Midbrain (tissue), 1 donor: ENCODE measurements at places on chromosomes 1 and 21.

DNA sequence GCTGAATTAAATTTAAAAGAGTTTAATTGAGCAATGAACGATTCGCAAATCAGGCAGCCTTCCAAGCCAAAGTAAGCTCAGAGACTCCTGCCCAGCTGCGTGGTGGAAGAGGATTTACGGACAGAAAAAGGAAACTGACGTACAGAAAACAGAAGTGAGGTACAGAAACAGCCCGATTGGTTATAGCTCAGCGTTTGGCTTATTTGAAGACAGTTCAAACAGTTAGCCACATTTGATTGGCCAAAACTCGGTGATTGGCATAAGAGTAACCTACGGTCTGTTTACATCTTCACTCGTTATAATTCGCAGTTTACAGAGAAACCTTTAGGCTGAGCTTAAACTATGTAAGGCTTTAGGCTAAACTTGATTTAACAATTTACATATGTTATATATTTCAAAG, 46.9 kb downstream of the CR1L start:
- DNase-seq = no peak

GRCh38 chr1:91427741-91428140, 23.1 kb upstream of the HFM1 start:
- DNase-seq = no peak

GRCh38 chr1:20571427-20571826, 17.5 kb upstream of the CDA start:
- DNase-seq = no peak

- DNase-seq = no peak
Measured at GRCh38 chr1:160925652-160926244, 28.9 kb downstream of the ITLN2 start.

- DNase-seq = no peak
Measured at GRCh38 chr1:243244432-243244841, 10.6 kb downstream of the CEP170 start.

DNA sequence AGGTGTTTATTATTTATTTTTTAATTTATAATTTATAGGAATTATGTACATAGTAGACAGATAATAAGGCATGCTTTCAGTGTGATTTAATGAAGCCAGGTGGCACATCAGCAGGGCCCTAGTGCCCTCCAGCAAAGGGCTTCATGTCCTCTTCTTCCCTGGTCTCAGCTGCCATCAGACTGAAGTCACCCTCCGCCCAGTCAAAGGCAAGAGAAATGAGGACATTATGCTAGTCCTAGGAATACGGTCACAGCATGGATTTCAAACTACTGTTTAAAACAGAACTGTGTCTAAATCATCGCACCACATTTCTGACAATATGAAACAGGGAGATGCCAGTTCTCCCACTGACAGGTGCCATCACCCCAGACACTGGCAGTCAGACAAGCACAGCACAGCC, 168.1 kb downstream of the SEC16B start:
- DNase-seq = no peak

DNA sequence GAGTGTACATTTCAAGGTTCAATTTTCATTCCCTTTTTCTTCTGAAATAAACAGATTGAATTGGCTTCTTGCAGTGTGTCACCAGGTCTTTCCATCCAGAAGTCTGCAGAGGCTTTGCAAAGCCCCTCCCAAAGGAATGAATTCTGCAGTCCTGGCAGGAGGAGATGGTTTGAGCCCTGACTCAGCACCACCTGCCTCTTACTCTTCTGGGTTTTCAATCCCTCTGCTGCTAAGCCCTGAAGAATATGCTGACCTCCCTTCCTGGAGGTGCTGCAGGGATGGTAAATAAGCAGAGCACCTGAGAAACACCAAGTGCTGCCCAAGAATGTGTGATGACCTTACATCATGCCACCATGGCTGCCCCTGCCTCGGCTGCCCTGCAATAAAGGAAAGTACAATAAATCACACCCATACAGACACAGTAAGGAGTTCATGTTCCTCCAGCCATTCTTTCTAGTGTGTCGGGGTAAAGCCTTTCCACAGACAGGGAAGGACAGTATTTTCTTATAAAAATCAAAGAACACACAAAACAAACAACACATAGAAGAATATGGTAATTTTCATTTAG, 209.2 kb downstream of the ZNF326 start:
- no peak for DNase-seq

DNA sequence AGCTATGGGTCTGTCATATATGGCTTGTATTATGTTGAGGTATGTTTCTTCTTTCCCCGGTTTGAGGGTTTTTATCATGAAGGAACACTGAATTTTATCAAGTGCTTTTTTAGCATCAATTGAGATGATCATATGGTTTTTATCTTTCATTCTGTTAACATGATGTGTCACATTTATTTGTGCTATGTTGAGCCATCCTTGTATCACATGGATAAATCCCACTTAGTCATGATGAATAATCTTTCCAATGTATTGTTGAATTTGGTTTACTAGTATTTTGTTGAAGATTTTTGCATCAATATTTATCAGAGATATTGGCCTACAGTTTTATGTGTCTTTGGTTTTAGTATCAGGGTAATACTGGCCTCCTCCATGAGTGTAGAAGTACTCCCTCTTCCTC, 61.7 kb downstream of the GPR137B start:
- DNase-seq = no peak

GRCh38 chr1:14970115-14970798, 183.3 kb upstream of the TMEM51 start:
- peak; percentile 37 for DNase-seq

DNA sequence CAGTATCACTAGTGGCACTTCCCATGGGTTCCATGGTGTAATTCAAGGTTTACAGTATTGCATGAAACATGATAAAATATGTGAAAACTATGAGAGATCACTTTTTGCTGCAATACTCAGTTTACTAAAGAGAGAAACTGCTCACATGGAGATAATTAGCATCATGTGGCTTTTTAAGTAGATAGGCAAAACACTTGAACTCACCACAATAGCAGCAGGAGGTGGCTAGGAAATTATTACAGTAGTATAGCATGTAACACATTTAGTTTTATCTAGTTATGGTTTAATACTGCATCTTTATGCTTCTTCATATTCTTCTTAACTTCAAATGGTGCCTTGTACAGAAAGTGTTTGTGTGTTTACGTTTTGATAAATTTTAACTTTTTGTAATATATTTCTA, 698.5 kb upstream of the BRINP3 start:
- DNase-seq = no peak

DNA sequence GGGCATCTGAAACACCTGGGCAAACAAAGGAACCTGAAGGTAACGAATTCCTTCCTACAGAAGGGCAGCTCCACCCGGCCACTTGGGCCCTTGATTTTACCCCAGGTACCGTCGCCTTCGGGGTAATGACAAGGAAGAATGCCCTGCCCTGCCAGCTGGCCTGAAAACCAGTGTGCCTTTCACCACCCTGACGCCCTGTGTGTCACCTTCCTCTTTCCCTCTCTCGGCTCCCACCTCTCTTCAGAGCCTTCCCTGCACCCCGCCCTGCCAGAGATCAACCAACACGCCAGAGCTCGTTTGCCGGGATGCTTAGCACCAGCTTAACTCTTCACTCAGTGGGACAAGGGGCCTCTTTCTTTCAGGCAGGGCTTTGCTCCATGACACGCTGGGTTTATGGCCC, 86.0 kb downstream of the SIM2 start:
- no peak for DNase-seq

DNA sequence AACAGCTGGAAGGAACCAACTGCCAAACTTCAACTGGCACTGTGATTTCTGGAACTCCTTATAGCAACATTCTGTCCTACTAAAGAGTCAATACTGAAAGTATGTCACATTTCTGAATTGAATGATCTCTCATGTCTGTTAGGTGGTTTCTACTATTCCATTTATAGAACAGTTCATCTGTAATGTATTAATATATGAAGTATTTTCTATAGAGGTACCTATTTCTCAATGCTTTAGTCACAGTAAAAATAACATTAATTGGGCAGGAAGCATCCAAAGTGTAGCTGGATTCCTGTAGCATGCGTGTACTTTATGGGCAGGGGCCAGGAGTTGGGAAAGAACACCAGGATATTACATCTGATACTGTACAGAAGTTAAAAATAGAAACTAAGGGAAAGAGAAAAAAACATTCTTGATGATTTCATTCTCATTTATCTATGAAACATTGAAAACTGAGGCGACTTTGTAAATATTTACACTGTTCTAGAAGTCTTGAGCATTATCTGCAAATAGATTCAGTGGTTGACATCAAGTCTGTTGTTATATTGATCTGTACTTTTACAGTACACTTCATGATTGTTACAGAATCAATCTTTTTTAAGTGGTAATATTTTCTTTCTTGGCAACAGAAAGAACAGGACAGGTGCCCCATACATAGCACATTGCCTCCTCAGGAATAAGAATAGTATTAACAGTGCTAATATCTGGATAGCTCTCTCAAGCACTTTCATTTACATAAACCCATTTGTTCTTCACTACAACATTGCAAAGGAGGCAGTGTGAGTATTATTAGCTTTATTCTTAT, 6.2 kb upstream of the ZNF281 start:
- DNase-seq = no peak

DNA sequence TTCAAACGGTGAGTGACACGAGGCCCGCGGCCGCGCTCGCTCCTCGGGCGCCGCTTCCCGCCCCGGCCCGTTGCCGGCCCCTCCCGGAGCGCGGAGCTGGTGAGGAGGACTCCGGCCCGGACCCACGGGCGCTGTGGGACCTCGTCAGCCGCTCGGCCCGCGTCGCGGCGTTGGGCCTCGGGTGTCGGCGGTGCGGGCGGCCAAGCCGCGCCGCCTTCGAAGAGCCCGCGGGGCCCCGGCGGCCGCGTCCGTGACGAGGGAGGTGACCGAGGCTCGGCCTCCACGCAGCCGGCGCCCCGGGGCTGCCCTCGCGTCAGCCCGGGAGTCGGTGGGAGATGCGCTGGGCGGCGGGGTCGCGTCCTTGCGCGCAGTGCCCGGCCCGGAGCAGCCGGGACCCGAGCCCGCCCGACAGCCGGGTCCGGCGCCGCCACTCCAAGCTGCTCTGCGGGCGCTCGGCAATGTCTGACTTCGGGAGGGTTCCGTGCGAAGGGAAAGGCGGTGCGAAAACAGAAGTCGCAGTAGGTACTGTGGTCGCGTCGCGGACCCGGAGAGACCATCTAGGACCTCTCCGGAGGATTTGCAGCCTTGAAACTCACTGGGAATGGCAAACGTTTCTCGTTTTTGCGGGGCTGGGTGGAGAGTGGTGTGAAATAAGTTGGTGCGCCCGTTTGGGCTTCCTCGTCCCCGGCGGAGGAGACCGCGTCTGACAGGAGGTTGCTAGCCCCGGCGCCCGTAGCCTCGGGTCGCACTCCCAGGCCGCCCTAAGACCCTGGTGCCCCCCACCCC, 829 bp downstream of the SPEN start:
- peak; percentile 17 for DNase-seq

DNA sequence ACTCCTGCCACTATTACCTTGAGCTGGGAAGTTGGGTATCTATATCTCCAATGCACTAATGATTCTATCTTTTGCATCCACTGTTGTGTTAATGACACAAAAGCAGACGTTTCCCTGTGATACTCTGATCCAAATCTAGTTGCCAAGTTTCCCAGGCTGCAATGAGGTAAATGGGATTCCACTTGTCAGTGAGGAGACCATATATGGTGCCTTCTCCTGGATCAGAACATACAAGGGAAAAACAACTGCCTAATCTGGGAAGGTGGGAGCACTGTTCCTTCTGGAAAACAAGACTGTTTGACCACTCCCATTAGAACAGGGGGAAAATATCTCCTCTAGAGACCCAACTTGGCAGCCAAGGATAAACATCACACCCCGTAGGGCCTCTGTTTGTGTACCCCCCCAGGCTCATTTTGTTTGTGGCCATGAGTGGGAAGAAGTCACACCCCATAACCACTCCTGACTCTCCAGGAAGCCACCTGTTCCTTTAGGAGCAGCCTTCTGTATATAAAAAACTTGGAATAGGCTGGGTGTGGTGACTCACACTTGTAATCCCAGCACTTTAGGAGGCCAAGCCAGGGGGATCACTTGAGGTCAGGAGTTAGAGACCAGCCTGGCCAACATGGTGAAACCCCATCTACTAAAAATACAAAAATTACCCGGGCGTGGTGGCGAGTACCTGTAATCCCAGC, 28.5 kb upstream of the SLC6A9 start:
- no peak for DNase-seq

DNA sequence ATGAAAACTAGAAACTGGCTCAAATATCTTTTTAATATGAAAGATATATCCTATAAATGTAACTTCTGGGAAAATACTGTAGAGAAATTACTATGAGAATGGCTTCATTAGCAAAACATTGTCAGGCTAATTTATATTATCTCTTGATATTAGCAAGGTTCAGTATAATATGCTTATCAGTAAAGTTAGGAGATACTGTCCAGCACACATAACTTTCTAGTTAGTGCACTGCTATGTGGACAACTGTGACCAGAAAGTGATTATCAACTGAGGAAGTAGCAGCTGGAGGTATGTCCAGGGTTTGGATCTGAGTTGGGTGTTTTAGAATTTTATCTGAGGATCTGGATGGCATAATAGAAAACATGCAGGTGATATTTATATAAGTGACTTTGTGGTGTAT, 7.5 kb downstream of the LRRC8C start:
- DNase-seq = no peak

GRCh38 chr1:67831850-67832513, 1.3 kb downstream of the GNG12 start:
- peak; percentile 67 for DNase-seq

DNA sequence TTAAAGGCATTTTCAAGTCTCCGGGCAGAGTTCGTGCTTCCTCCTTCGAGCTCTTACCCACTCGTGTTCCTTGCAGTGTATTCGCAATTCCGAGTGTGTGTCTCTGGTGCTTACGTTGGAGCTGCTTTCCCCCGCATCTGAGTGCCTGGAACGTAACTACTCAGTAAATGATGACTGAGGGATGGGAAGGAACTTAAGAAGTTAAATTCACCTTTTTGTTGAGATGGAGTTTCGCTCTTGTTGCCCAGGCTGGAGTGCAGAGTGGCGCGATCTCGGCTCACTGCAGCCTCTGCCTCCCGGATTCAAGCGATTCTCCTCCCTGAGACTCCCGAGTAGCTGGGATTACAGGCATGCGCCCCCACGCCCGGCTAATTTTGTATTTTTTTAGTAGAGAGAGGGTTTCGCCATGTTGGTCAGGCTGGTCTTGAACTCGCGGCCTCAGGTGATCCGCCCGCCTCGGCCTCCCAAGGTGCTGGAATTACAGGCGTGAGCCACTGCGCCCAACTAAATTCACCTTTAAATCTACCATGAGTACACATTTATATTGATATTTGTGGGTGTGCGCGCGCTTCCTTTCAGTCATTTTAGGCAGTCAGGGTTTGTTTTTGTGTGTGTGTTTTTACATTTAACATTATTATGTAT, 837 bp downstream of the NDUFS5 start:
- DNase-seq = no peak

GRCh38 chr1:201763455-201764140, 65.4 kb upstream of the IPO9 start:
- peak; percentile 33 for DNase-seq

GRCh38 chr1:207286786-207287468, 34.6 kb upstream of the CD55 start:
- DNase-seq = no peak
